ENCODE measurements at places on chromosomes 2 and 18.

- no peak for DNase-seq
Observed at GRCh38 chr2:15939854-15940660, at the start of gene MYCN. Gene MYCN (plus strand): TSS chr2:15940550. CDS start chr2:15942065, 1,515 bp downstream.

DNA sequence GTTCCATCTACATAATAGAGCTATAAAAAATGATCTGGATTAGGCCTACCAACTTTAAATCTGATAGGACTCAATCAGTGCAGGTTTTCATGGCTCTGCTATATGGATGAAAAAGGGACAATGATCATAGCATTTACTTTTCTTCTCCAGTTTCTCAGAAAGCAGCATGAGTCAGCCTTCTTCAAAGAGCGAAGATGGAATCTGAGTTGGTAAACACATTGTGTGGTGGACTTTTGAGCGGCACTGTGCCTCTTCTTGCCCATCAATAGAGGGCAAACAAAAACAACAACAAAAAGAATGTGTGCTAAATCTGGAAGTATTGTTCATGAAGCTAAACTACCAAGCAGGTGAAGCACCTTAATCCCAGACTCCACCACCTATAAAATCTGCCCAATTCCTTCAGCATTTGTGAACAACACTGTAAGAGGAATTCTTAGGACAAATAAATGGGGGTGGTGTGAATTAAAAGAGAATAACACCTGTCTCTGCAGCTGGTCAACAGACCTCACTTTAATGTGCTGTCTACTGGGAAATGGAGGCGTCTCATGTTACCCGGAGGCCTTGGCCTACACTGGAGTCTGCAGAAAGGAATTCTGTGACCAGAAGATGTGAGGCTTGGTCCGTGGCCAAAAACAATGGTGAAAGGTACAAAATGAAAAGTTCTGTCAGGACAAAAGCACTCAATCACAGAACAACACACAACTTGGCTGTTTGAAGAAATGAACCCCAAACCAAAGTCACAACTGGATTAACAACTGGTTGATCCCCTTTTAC, 609.0 kb downstream of the IRS1 start:
- no peak for DNase-seq

- DNase-seq, result no peak
Observed at GRCh38 chr2:17729880-17730279, 23.7 kb downstream of the SMC6 start.

- DNase-seq, result no peak
Observed at GRCh38 chr2:128754246-128754724, 435.6 kb upstream of the HS6ST1 start.

GRCh38 chr2:238868616-238869292, 20.9 kb downstream of the TWIST2 start:
- no peak for DNase-seq

- no peak for DNase-seq
Observed at GRCh38 chr18:50558157-50558556, 1.7 kb upstream of the MAPK4 start.

DNA sequence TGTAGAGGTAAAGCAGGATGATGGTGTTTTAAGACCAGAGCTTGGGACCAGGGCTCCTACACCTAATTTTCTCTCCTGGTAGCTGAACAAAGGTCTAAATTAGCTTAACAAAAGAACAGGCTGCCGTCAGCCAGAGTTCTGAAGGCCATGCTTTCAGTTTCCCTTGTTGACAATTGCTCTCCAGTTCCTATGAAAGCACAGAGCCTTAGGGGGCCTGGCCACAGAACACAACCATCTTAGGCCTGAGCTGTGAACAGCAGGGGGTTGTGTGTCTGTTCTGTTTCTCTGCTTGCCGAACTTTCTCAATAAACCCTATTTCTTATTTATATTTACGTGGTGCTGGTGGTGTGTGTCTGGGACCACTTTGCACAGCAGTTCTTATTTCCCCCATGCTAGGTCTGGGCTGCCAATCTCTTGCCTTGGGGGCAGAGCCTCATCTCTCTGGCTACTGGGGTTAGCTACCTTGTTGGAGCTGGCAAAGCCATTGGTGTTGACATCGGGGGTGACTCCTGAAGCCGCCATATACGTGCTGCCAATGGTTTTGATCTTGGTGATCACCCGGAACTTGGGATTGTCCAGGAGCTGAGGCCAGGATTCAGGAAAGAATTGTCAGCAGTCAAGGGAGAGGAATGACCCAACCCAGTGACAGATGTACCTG, 29.0 kb downstream of the CENPO start:
- DNase-seq, result no peak

GRCh38 chr2:161076936-161077335, 83.3 kb upstream of the TANK start:
- no peak for DNase-seq
